ENCODE measurements at places on chromosomes 1 and 21.

DNA sequence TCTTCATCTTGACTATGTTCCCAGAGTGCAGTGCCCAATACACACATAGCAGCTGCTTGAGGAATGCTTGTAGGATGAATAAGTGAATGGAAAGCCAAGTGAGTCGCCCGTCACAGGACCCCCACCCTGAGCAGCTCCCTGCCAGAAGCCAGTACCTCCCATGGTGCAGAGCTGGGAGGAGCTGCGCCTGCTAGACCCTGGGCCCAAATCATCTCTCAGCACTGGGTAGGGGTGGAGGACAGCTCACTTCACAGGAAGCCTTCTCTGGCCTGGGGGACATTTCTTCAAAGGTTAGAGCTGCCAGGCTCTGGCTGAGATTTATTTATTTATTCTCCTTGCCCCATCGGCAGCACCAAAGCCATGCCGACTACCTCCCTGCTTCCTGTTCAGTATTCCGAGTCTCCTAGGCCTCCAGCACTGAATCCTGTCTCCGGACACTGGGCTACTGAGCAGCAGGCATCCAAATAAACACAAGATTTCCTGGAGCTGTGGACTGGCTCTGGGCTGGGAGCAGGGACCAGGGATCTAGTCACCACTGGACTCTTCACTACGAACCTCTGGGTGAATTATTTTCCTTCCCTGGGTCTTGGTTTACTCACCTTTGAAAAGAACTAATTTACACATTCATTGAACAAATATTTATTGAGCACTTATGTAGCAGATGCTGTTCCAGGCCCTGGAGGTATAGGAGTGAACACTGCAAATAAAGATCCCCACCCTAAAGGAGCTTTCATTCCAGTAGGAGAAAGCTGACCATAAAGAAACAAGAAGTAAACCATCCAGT is 187.7 kb downstream of the TRABD2B start:
- DNase-seq = no peak

GRCh38 chr1:175744833-175745232 is 1.4 kb upstream of the TNR start:
- no peak for DNase-seq

DNA sequence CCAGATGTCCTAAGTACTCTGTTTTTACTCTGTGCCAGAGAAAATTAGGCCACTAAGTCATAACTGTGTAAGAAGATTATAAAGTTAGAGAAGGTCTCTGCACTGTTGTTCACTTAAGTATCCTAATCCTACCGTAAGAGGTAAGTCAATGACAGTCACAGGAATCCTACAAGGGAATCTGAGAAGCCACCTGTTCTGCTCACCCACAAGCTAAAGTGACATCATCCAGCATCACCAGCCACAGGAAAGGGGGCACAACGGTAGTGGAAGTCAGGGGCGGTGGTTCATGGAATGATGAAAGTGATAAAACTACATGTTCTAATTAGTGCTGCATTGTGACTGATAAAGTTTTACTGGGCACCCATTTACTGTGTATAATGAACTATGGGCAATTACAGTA is 92.7 kb downstream of the PLD5 start:
- no peak for DNase-seq

GRCh38 chr1:33502726-33503125 is 30.3 kb downstream of the ZSCAN20 start:
- DNase-seq = no peak

- no peak for DNase-seq
Observed at GRCh38 chr1:81605023-81605422, 195.7 kb upstream of the ADGRL2 start.

- DNase-seq = no peak
Observed at GRCh38 chr21:28604946-28605537, 387.6 kb downstream of the LTN1 start.

DNA sequence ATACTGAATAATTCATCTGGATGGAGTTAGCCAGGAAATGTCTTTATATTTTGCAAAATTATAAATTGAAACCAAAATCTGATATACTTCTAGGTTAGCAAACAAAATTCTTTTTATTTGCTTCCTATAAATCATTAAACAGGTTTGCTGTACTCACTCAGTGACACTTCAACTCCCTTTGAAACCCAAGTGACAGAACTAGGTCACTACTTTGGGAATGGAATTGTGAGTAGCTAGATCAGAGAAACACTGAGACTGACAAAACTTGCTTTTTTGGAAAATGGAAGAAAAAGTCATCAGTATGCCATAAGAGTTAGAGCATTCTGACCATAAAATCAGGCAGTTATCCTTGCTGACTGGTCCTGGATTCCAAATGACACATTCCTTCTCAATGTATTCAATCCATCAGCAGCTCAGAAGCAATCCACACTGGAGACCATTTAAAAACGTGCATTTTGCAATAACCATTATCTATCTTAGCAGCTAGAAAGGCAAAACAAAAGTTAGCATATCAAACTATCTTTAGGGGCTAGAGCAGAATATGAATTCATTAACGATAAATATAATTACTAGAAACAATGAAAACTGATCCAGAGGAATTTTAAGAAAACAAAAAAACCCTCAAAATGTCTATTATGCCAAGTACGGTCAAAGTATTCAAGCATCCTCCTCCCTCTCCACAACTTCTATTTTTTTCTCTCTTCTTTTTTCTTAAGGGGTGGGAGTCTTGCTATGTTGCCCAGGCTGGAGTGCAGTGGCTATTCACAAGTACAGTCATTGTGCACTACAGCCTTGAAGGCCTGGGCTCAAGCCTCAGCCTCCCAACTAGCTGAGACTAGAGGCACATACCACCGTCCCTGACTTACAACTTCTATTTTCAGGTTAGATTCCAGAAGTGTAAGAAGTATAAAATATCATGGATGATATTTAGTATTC is 60.1 kb downstream of the HNRNPR start:
- no peak for DNase-seq
